ENCODE measurements at places on chromosomes 4 and X. TPM values are rescaled to one million over a fixed set of nuclear protein-coding genes. Genes with fewer than 3 reads are reported as not detected.

SSX2B gene
- not detected for polyA plus RNA-seq

GC gene
- not detected for polyA plus RNA-seq

AMBN gene
- not detected for polyA plus RNA-seq

LARP1B gene
- polyA plus RNA-seq, result 8.7 TPM

PCDH10 gene
- polyA plus RNA-seq, result not detected

C4orf46 gene
- 6.6 TPM for polyA plus RNA-seq

RPGR gene
- polyA plus RNA-seq, result 1.6 TPM

NDST3 gene
- polyA plus RNA-seq, result not detected

RHOXF2B gene
- 0.03 TPM for polyA plus RNA-seq

SLIT2 gene
- polyA plus RNA-seq, result 7.5 TPM

CENPVL1 gene
- not detected for polyA plus RNA-seq

DNA sequence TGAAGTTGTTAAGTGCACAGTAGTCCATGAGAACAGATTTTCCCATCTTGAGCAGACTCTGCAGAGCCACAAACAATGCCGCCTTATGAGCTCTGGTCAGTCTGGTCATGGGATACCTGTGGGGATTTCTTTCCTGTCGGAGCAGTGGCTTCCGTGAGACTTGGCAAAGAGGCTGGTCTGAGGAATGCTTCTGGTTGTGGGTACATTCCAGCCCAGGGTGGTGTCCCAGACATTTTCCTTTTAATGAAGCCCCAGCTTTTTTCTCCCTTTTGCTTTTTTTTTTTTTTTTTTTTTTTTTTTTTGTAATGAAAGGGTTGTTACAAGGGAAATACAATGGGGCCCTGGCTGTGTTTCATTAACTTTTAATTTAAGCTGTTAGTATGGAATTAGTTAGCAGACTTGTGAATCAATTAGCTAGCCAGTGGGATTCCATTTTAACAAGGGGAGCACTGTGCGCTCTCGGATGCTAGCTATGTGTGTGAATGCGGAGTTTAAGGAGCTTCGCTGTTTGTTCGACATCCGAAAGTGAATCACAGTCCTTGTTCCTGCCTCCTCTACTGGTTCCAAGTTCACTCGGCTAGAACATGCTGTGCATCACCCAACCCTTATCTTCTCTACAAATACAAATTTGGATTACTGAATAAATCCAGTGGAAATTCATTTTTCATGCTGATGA, 225.1 kb downstream of the CBR4 start:
- DNase-seq, result no peak
- H3K27me3 ChIP-seq, result no peaks in the 10 kb centered on the region
- H3K27ac ChIP-seq, result no peak overlapping the region
- H3K36me3 ChIP-seq, result no peaks in the 10 kb centered on the region
- H3K4me3 ChIP-seq, result no peak overlapping the region
- H3K4me1 ChIP-seq, result peaks cover 20% of the 10 kb centered on the region

DNA sequence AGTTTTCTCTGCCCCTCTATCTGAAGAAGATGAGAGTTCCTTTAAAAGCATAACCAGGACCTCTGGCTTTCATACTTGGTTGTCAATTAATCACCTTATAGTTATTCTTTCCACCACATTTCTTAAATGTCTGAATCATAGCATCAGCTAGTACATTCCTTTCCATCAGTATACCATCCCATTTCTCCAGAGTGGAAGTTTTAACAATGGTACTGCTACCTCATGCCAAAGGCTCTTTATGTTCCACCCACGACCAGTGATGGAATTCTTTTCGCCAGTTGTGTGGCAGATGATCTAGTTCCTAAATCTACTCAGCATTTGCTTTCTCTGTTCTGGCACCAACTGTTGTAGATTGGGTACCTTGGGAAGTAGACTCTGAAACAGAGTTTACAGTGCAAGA, 379.8 kb downstream of the ZNF674 start:
- H3K27ac ChIP-seq, result peak overlapping the region; percentile 15
- H3K4me1 ChIP-seq, result peaks cover 20% of the 10 kb centered on the region
- no peak overlapping the region for H3K4me3 ChIP-seq
- no peak for DNase-seq
- no peaks in the 10 kb centered on the region for H3K27me3 ChIP-seq
- no peaks in the 10 kb centered on the region for H3K36me3 ChIP-seq

GRCh38 chrX:133056341-133056740, 40.6 kb downstream of the USP26 start:
- no peaks in the 10 kb centered on the region for H3K27me3 ChIP-seq
- DNase-seq, result peak; percentile 9
- no peak overlapping the region for H3K4me3 ChIP-seq
- no peaks in the 10 kb centered on the region for H3K36me3 ChIP-seq
- H3K27ac ChIP-seq, result no peak overlapping the region
- peaks cover 9% of the 10 kb centered on the region for H3K4me1 ChIP-seq

GRCh38 chr4:38117591-38117990, 157.4 kb downstream of the PTTG2 start:
- no peaks in the 10 kb centered on the region for H3K36me3 ChIP-seq
- H3K27ac ChIP-seq, result no peak overlapping the region
- H3K4me3 ChIP-seq, result no peak overlapping the region
- H3K4me1 ChIP-seq, result peaks cover 5% of the 10 kb centered on the region
- H3K27me3 ChIP-seq, result no peaks in the 10 kb centered on the region
- DNase-seq, result no peak

- no peaks in the 10 kb centered on the region for H3K4me1 ChIP-seq
- H3K4me3 ChIP-seq, result no peak overlapping the region
- H3K36me3 ChIP-seq, result no peaks in the 10 kb centered on the region
- no peak for DNase-seq
These were observed 3.4 kb downstream of the MAGEE2 start for GRCh38 chrX:75781611-75782010.

- H3K36me3 ChIP-seq, result no peaks in the 10 kb centered on the region
- no peaks in the 10 kb centered on the region for H3K27me3 ChIP-seq
- no peak overlapping the region for H3K4me3 ChIP-seq
- peaks cover 37% of the 10 kb centered on the region for H3K4me1 ChIP-seq
- H3K27ac ChIP-seq, result peak overlapping the region; percentile 68
These were observed 14.7 kb downstream of the FTSJ1 start for GRCh38 chrX:48490661-48491060.

DNA sequence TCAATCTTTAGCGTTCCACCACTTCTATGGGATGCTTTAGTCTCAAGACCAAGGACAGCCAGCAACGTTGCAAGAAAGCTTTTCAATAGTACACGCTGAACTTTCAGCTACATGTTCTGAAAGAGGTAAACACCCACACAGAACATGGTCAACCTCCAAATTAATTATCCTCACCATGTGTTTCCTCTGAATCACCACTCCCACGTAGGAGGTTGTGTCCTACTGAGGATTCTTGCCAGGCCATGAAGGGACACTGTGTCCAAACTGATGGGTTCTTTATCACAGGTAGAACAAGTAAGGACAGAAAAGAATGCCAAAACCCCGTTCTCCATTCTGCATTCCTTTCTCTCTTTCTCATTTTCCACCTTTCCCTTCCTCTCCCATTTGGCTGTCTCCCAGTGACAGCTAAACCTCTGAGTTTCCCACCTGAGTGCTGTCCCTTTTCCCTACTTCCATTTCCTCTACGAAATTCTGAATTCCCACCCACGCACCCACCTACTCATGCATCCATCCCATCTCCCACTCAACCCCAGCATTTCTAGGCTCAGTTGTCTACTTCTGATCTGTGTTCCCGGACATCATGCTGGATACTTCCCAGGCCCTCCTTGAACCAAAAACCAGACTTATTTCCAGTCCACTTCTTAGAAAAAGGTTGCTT, 29.0 kb upstream of the GPM6B start:
- H3K4me1 ChIP-seq, result no peaks in the 10 kb centered on the region
- DNase-seq, result no peak
- H3K27me3 ChIP-seq, result peaks cover 5% of the 10 kb centered on the region
- no peak overlapping the region for H3K4me3 ChIP-seq
- no peak overlapping the region for H3K27ac ChIP-seq
- H3K36me3 ChIP-seq, result no peaks in the 10 kb centered on the region

GRCh38 chrX:20130357-20130756, 11.3 kb downstream of the EIF1AX start:
- H3K4me1 ChIP-seq, result peaks cover 4% of the 10 kb centered on the region
- H3K27me3 ChIP-seq, result no peaks in the 10 kb centered on the region
- no peak overlapping the region for H3K27ac ChIP-seq
- H3K4me3 ChIP-seq, result no peak overlapping the region
- peaks cover 8% of the 10 kb centered on the region for H3K36me3 ChIP-seq

GRCh38 chr4:145613566-145614232, 5.5 kb upstream of the MMAA start:
- no peak overlapping the region for H3K27ac ChIP-seq
- H3K4me1 ChIP-seq, result peaks cover 4% of the 10 kb centered on the region
- no peak for DNase-seq
- H3K4me3 ChIP-seq, result no peak overlapping the region
- H3K27me3 ChIP-seq, result no peaks in the 10 kb centered on the region
- no peaks in the 10 kb centered on the region for H3K36me3 ChIP-seq

GRCh38 chr4:10506077-10506476, 48.9 kb upstream of the ZNF518B start:
- no peaks in the 10 kb centered on the region for H3K4me1 ChIP-seq
- DNase-seq, result no peak
- H3K36me3 ChIP-seq, result no peaks in the 10 kb centered on the region
- no peaks in the 10 kb centered on the region for H3K27me3 ChIP-seq
- H3K4me3 ChIP-seq, result no peak overlapping the region

GRCh38 chrX:103774070-103774642, 2.5 kb upstream of the PLP1 start:
- H3K27ac ChIP-seq, result no peak overlapping the region
- H3K4me3 ChIP-seq, result no peak overlapping the region
- peaks cover 12% of the 10 kb centered on the region for H3K27me3 ChIP-seq
- no peak for DNase-seq

GRCh38 chr4:166903408-166903807, 330.9 kb downstream of the SPOCK3 start:
- no peak overlapping the region for H3K27ac ChIP-seq
- no peaks in the 10 kb centered on the region for H3K27me3 ChIP-seq
- no peak overlapping the region for H3K4me3 ChIP-seq
- H3K36me3 ChIP-seq, result no peaks in the 10 kb centered on the region

DNA sequence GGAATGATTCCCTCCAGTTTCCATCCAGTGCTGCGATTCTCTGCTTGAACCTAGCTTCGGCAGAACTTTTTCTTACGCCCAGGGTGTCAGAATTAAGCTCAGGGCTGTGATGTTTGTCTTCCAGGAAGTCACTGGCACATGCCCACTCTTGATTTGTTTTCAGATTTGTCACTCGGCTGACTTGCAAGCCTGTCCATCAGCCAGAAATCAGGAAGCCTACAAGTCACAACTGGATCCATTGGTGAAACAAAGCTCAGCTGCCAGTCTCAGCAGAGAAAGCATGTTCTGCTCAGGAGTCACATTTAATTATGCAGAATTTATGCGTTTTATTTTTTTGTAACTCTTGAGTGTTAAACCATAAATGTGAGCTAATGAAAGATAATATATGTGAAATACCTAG, 38.2 kb upstream of the PNPLA4 start:
- no peak overlapping the region for H3K27ac ChIP-seq
- no peak for DNase-seq
- H3K27me3 ChIP-seq, result no peaks in the 10 kb centered on the region
- H3K4me3 ChIP-seq, result no peak overlapping the region

DNA sequence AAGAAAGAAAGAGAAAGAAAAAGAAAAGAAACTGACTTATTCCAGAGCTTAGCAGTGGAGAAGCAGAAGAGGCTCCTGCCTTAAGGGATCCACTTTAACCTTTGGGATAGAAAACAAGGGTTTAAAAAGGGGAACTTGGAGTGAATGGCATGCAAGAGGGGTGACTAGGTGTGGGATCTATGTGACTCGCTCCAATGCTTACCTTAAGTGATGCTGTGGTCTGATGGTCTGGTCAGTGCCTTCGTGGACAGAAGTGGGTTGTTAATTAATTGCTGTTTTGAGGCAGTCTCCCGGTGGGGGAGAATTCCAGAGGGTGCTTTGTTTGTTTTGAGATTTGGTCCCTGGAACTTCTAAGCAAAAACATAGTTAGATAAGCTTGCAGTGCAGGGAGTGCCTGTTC, 21.1 kb upstream of the RHOXF1 start:
- no peak for DNase-seq
- no peak overlapping the region for H3K27ac ChIP-seq
- no peaks in the 10 kb centered on the region for H3K36me3 ChIP-seq
- H3K27me3 ChIP-seq, result no peaks in the 10 kb centered on the region
- no peak overlapping the region for H3K4me3 ChIP-seq

DNA sequence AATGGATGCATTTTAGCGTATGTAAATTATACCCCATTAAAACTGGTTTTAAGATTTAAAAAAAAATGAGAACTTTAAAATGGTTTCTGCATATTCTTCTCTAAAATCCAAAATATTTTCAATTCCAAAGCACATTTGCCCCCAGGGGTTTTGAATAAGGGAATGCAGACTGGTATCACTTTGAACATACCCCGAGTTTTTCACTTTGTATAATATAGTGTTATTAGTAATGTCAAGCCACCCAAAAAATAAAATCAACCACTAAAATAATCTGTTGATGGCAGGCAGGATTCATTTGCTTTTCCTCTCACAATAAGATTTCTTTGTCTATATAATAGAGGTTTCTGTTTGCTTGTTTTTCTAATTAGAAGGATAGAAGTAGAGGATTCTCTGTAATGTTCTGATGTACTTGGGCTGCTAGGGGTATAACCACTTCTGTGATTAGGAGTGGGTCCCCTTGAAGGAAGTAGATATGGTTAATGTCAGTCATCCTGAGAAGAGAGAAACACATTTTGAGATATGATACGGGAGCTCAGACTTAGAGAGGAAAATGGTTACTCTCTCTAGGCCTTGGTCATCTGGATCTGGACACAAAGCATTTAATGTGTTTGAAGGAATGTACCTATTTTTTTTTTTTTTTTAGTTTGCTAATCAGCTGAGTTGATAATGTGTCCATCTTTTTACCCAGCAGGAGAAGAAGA, 9.3 kb upstream of the LIN54 start:
- no peaks in the 10 kb centered on the region for H3K27me3 ChIP-seq
- H3K4me3 ChIP-seq, result no peak overlapping the region
- no peaks in the 10 kb centered on the region for H3K4me1 ChIP-seq

- no peaks in the 10 kb centered on the region for H3K36me3 ChIP-seq
- H3K4me1 ChIP-seq, result no peaks in the 10 kb centered on the region
- H3K27ac ChIP-seq, result no peak overlapping the region
- DNase-seq, result no peak
These were observed 876 bp upstream of the TACR3 start for GRCh38 chr4:103720661-103721060.

- no peak for DNase-seq
- no peak overlapping the region for H3K27ac ChIP-seq
- H3K4me3 ChIP-seq, result no peak overlapping the region
- H3K36me3 ChIP-seq, result no peaks in the 10 kb centered on the region
- H3K4me1 ChIP-seq, result no peaks in the 10 kb centered on the region
- H3K27me3 ChIP-seq, result no peaks in the 10 kb centered on the region
These were observed 401.3 kb upstream of the BOD1L1 start for GRCh38 chr4:14028862-14029261.

- H3K27me3 ChIP-seq, result no peaks in the 10 kb centered on the region
- no peak for DNase-seq
- no peaks in the 10 kb centered on the region for H3K36me3 ChIP-seq
- no peak overlapping the region for H3K4me3 ChIP-seq
- H3K4me1 ChIP-seq, result no peaks in the 10 kb centered on the region
These were observed 45.3 kb downstream of the HMGB2 start for GRCh38 chr4:173288698-173289352.

DNA sequence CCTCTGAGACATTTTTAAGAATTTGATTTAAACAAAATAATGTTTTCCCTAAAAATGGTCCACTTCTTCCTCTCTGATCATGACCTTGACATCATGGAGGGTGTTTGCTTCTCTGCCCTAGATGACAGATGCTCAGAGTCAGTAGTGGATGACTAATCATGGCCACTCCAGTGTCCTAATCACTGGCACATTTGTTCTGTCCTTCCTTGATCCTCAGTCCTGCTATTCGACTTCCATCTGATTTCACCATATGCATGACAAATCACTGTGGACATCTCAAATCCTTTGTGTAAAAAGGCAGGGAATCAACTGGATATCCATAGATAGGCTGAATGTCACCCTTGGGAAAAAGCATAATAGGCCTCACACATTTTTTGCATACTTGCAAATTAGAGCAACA, 9.0 kb downstream of the CRMP1 start:
- DNase-seq, result no peak
- no peak overlapping the region for H3K4me3 ChIP-seq
- H3K36me3 ChIP-seq, result no peaks in the 10 kb centered on the region
